Activated CD8-positive, alpha-beta T cell treated with anti-CD3 and anti-CD28 coated beads, Interleukin-2, amount 10 ng/mL, durations not matched to agents 7 days and 5 days (primary cell): ENCODE measurements at places on chromosomes 16 and 17. TPM values are rescaled to one million over a fixed set of nuclear protein-coding genes. Genes with fewer than 3 reads are reported as not detected.

GRCh38 chr16:27070776-27071175 lies 4.0 kb downstream of the C16orf82 start:
- no peak for DNase-seq

GRCh38 chr16:17607075-17607509 lies 136.3 kb upstream of the XYLT1 start:
- DNase-seq: peak; percentile 30

- DNase-seq: no peak
Measured at GRCh38 chr16:53281280-53281679, 153.0 kb upstream of the RBL2 start.

DNA sequence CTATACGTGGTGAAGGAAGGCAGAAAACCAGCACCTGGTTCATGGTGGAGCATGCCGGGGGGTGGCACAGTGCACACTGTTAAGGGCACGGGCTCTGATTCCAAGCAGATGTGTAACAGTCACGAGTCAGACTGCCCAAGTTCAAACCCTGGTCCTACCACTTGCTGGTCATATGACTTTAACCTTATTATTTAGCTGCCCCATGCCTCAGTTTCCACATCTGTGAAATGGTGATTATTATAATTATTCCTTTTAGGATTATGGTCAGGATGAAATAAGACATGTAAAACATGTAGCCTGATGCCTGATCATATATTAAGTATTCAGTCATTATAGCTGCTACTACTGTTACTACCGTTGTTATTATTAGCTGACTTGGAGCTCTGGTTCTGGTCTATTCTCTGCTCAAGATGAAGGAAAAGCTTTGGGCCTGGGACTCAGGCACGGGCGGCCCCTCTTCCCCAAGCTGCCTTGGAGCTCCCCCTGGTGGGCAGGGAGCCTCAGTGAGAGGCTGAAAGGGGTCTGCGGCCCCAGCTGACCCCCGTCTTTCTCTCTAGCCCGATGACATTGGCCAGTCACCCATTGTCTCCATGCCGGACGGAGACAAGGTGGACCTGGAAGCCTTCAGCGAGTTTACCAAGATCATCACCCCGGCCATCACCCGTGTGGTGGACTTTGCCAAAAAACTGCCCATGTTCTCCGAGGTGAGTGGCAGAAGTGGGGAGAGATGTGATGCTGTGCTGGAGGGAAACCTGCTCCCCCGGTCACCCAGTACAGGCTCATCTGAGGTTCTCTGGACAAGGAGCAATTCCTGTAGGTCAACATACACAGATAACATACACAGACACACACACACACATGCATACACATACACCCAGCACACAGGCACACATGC lies 14.0 kb downstream of the NR1D1 start:
- DNase-seq: peak; percentile 60

- peak; percentile 44 for DNase-seq
Measured at GRCh38 chr16:20904507-20905081, 4.0 kb downstream of the LYRM1 start.

Gene LDHD
- 0.13 TPM for total RNA-seq

- DNase-seq: no peak
Measured at GRCh38 chr17:56638591-56639051, 45.1 kb downstream of the NOG start.

Gene HS3ST2
- total RNA-seq: not detected

Gene CRYBA1
- total RNA-seq: not detected

Gene MGAT5B
- 0.26 TPM for total RNA-seq

- no peak for DNase-seq
Measured at GRCh38 chr16:65489531-65490023, 367.7 kb upstream of the CDH11 start.

Gene NPLOC4
- total RNA-seq: 113 TPM

Gene ATP1B2
- not detected for total RNA-seq

- no peak for DNase-seq
Measured at GRCh38 chr16:56354016-56354415, 71.3 kb downstream of the AMFR start.

Gene TP53TG3B
- total RNA-seq: not detected

Gene ZDHHC1
- total RNA-seq: not detected

Gene KRT36
- not detected for total RNA-seq

GRCh38 chr16:2809149-2809760 lies 7.8 kb upstream of the PRSS21 start:
- DNase-seq: no peak

GRCh38 chr16:59021751-59022150 lies 287.6 kb upstream of the GOT2 start:
- DNase-seq: no peak

DNA sequence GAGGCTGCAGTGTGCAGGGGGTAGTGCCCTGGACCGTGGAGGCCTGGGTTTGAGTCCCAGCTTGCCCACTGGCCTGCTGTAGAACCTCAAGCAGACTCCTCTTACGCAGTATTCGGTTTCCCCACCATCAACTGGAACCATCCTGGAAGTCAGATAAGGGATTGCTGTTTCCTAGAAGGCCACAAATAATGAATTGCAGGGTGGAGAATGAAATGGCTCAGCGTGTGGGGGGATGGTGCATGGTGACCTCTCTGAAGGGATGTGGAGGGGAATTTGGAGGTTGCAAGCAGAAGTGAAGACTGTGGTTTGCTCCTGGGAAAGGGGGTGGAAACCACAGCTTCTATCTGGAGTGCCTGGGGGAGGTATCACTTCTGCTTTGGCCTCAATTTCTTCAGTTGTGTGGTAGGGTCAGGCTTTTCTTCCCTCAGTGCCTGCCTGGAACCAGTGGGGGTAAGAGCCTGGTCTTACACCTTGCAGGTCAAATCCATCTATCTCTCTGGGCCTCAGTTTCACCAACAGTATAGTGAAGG lies 1.7 kb downstream of the ADGRG5 start:
- DNase-seq: peak; percentile 24

Gene KRT25
- total RNA-seq: not detected

Gene ACE
- 0.18 TPM for total RNA-seq
